ENCODE measurements at places on chromosomes 16 and 17.

- no peak for DNase-seq
Observed at GRCh38 chr16:71855937-71856662, 10.3 kb downstream of the ATXN1L start.

- no peak for DNase-seq
Observed at GRCh38 chr17:2777242-2777867, 18.9 kb upstream of the RAP1GAP2 start.

- no peak for DNase-seq
Observed at GRCh38 chr16:7405166-7405565, 72.5 kb downstream of the RBFOX1 start.

- peak; percentile 78 for DNase-seq
Observed at GRCh38 chr17:7336240-7337175, at the start of gene ACAP1. Gene ACAP1 (plus strand): TSS chr17:7336529. CDS start chr17:7336735, 206 bp downstream.

GRCh38 chr17:1026599-1026975 is 29.7 kb downstream of the TIMM22 start:
- no peak for DNase-seq

DNA sequence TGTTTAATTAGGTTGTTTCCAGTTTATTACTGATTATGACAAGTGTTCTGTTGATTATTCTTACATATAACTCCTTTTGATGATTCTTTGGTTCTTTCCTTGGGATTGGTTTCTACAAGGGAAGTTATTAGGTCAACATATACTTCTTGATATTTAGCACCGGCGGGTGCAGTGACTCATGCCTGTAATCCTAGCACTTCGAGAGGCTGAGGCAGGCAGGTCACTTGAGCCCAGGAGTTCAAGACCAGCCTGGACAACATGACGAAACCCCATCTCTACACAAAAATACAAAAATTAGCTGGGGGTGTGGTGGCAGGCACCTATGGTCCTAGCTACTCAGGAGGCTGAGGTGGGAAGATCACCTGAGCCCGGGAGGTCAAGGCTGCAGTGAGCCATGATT is 120.2 kb upstream of the HAS3 start:
- no peak for DNase-seq

DNA sequence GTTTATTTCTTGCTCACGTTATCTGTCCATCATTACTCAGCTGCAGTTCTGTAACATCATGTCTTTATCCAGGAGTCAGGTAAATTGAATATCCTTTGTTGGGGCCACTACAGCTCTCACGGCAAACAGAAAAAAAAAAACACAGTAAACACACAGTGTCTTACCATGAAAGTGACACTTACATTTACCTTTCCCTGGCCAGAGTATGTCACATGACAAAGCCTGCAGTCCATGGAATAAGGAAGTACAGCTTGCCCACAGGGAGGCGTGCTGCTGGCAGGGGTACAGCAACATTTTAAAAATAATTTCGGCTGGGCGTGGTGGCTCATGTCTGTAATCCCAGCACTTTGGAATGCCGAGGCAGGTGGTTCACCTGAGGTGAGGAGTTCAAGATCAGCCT is 85.7 kb upstream of the HS3ST4 start:
- no peak for DNase-seq

GRCh38 chr17:65633988-65634387 is 72.5 kb upstream of the AXIN2 start:
- no peak for DNase-seq

DNA sequence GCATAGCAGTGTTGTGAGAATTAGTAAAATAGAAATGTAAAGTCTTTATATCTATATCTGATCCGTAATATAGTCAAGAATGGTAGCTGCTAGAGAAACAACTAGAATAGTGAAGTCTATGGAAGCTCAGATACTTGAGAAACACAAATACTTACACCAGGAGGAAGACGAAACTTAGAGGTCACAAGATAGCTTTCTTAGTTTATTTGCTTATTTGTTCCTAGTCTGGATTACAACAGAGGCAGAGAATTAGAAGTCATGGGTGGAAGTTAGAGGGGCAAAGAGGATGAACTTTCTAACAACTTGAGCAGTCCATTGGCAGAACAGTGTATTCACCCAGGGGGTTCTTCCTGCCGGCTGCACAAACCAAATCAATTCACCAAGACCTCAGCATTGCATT is 13.9 kb downstream of the GNGT2 start:
- no peak for DNase-seq
